ENCODE measurements at places on chromosomes 11 and 22.
A peak's percentile ranks its signal among the peaks of the same experiment; 100 is the strongest.

DNA sequence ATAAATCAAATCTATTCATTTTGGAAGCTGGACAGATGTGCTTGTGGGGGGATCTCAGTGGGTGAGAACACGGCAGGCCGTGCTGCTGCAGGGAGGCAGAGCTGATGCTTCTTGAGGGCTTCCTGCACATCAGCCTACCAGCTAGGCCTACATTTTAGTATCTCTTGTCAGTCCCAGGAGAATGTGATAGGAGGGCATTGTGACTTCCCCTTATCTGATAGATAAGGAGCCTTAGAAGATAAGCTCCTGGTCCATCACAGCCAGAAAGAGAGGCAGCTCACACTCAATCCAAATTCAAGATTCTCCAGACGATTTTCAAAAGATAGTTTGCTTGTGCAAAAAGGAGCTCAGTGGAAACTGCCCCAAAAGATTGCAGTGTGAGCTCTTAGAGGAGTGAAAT lies 89.0 kb downstream of the SHANK2 start:
- DNase-seq: no peak

GRCh38 chr11:65398362-65398910 lies 12.0 kb downstream of the FRMD8 start:
- no peak for DNase-seq

- DNase-seq: no peak
Measured at GRCh38 chr11:115437902-115438575, 66.2 kb downstream of the CADM1 start.

GRCh38 chr11:3865388-3866193 lies 10.1 kb downstream of the STIM1 start:
- no peak for DNase-seq

DNA sequence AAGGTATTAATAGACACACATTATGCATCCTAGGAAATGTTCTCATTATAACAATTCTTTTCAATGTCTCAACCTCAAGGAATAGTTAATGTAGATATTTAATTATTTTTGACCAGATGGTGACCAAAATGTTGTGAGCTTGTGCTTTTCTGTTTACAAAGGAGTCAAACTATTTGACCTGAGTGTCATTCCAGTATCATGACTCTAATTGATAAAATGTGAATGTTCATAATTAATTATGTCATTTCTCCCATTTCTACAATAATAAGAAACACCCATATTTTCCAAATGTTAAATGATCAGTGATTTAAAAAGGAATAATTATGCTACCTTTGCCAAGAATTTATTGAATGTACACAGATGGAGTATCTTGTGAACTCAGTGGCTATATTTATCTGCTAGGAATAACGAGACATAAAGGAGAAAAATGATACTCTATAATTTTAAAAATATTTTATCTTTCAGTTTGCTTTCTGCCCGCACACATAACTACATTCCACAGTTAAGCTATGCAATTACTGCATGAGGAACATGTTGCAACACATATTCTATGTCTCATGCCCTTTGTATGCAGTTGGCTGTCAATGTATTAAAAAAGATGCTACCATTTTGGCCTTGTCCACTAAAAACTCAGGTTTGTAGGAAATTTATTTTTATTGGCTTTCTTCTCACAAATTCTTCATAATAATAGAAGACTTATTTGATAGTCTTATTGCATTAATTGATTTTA lies 376.7 kb upstream of the CCDC179 start:
- no peak for DNase-seq

GRCh38 chr11:133064152-133064877 lies 468.0 kb downstream of the OPCML start:
- peak; percentile 81 for DNase-seq

DNA sequence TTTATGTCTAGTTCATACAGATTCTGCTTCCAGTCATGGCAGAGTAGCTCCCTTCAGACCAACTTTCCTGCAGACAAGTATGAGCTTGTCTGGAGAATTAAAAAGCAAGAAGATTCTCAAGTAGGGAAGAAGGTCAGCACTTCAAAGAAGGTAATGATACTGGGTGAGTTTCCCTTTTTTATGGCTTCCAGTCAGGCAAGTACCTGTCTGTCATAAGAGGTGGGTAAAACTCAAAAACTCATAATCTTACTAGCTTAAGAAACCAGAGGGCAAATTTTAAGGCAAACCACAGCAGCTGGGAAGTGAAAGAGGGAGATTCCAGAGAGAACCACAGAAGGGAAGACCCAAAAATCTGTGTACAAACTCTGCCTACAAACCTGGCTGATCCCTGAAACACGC lies 54.2 kb downstream of the DENND5A start:
- no peak for DNase-seq

- no peak for DNase-seq
Measured at GRCh38 chr11:94934362-94934761, 39.0 kb downstream of the CWC15 start.
